ENCODE measurements at places on chromosomes 7 and 10.

GRCh38 chr10:82565197-82565575 lies 690.2 kb downstream of the NRG3 start:
- DNase-seq: no peak
- H3K4me3 ChIP-seq: no peak overlapping the region
- no peak overlapping the region for H3K27ac ChIP-seq
- H3K36me3 ChIP-seq: no peaks in the 10 kb centered on the region
- H3K27me3 ChIP-seq: no peaks in the 10 kb centered on the region

GRCh38 chr7:123148813-123149212 lies 51.0 kb downstream of the SLC13A1 start:
- no peaks in the 10 kb centered on the region for H3K4me1 ChIP-seq
- no peak overlapping the region for H3K4me3 ChIP-seq
- no peak for DNase-seq
- H3K27me3 ChIP-seq: no peaks in the 10 kb centered on the region
- H3K36me3 ChIP-seq: no peaks in the 10 kb centered on the region
- H3K27ac ChIP-seq: no peak overlapping the region

- H3K27ac ChIP-seq: no peak overlapping the region
- no peak for DNase-seq
- H3K27me3 ChIP-seq: no peaks in the 10 kb centered on the region
- no peak overlapping the region for H3K4me3 ChIP-seq
- no peaks in the 10 kb centered on the region for H3K4me1 ChIP-seq
Observed at GRCh38 chr10:126770809-126771208, 100.3 kb upstream of the C10orf90 start.

GRCh38 chr7:51261950-51262795 lies 54.4 kb downstream of the COBL start:
- H3K4me1 ChIP-seq: peaks cover 53% of the 10 kb centered on the region
- H3K27ac ChIP-seq: peak overlapping the region; percentile 63
- no peak for DNase-seq
- no peaks in the 10 kb centered on the region for H3K36me3 ChIP-seq
- H3K4me3 ChIP-seq: no peak overlapping the region

GRCh38 chr7:35729061-35729783 lies 34.3 kb upstream of the HERPUD2 start:
- no peaks in the 10 kb centered on the region for H3K4me1 ChIP-seq
- H3K27ac ChIP-seq: no peak overlapping the region
- no peaks in the 10 kb centered on the region for H3K36me3 ChIP-seq
- H3K27me3 ChIP-seq: no peaks in the 10 kb centered on the region

DNA sequence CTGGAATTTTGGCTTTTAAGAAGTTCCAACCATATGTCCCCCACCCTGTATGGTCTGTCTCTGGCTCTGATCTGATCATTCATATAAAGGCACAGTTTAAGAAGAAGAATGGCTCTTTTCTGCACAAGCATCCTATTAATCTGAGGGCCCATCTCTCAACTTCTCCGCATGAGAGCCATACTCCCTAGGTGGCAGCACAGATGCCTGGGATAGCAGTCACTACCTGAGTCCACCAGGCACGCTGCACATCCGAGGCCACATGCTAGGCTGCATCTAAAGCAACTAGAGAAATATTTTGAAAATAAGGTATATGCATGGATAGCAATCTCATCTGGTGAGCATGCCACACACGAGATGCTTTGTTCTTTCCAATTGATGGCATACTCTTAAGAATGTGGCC lies 565.5 kb downstream of the PARD3 start:
- no peaks in the 10 kb centered on the region for H3K27me3 ChIP-seq
- no peaks in the 10 kb centered on the region for H3K4me1 ChIP-seq
- no peaks in the 10 kb centered on the region for H3K36me3 ChIP-seq
- no peak overlapping the region for H3K27ac ChIP-seq
- DNase-seq: no peak

GRCh38 chr7:14855033-14855794 lies 47.3 kb downstream of the DGKB start:
- no peaks in the 10 kb centered on the region for H3K4me1 ChIP-seq
- H3K27me3 ChIP-seq: no peaks in the 10 kb centered on the region
- H3K36me3 ChIP-seq: no peaks in the 10 kb centered on the region

DNA sequence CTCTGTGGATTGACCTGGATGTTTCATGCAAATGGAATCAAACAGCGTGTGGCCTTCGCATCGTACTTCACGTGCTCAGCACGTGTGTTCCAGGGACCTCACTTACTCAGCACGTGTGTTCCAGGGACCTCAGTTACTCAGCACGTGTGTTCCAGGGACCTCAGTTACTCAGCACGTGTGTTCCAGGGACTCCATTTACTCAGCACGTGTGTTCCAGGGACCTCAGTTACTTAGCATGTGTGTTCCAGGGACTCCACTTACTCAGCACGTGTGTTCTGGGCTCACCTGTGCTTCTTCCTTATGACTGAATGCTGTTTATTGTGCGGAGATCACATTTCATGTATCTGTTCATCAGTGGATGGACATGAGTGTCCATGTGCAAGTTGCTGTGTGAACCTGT lies 22.0 kb downstream of the INPP5A start:
- H3K4me3 ChIP-seq: no peak overlapping the region
- no peaks in the 10 kb centered on the region for H3K4me1 ChIP-seq
- DNase-seq: no peak
- no peaks in the 10 kb centered on the region for H3K36me3 ChIP-seq
- no peak overlapping the region for H3K27ac ChIP-seq
- H3K27me3 ChIP-seq: no peaks in the 10 kb centered on the region

DNA sequence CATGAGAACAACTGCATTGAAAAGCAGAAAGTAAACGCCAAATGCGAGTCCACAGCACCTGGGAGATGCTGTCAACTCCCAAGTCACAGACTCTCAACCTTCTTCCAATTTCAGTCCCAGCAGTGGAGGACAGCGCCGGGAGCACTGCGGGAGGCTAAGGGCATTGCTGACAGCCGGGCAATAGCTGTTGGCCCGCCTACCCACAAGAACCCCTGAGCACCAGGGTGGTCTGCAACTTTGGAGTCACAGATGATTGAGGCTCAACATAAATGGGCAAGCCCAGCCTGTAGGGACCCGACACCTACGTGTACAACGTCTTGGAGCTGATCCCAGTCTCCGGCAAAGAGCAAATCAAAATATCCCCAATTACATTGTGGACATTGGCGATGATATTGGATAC lies 262.9 kb downstream of the TCERG1L start:
- H3K27ac ChIP-seq: no peak overlapping the region
- no peak for DNase-seq
- no peaks in the 10 kb centered on the region for H3K27me3 ChIP-seq
- H3K4me1 ChIP-seq: no peaks in the 10 kb centered on the region

GRCh38 chr7:44285561-44285960 lies 39.8 kb downstream of the CAMK2B start:
- H3K4me1 ChIP-seq: no peaks in the 10 kb centered on the region
- no peak overlapping the region for H3K27ac ChIP-seq
- H3K27me3 ChIP-seq: no peaks in the 10 kb centered on the region
- no peak overlapping the region for H3K4me3 ChIP-seq
- DNase-seq: no peak
- H3K36me3 ChIP-seq: no peaks in the 10 kb centered on the region

Data from pancreas (tissue), 10 donors.